ENCODE measurements at places on chromosomes 12 and 14.

DNA sequence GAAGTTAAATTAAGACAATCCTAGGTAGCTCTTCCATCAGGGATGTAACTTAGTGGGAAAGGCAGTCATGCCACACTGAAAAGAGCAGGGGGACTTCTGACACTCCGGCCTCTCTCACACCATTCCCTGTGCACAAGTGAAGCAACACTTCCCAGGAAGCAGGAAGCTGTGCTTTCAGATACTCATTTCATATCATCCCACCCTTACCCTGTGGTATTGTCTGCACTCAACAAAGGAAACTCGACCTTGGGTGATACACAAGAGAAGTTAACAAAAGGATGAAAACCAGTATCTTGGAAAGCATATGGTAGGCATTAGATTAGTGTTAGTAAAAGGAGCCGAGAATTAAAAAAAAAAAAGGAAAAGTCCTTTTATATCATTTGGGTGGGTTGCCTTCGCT is 61.3 kb upstream of the MDM1 start:
- no peak for DNase-seq

GRCh38 chr12:116415408-116416108 is 138.1 kb upstream of the MED13L start:
- no peak for DNase-seq

- DNase-seq, result no peak
Measured at GRCh38 chr14:63596998-63597658, 44.5 kb downstream of the WDR89 start.

DNA sequence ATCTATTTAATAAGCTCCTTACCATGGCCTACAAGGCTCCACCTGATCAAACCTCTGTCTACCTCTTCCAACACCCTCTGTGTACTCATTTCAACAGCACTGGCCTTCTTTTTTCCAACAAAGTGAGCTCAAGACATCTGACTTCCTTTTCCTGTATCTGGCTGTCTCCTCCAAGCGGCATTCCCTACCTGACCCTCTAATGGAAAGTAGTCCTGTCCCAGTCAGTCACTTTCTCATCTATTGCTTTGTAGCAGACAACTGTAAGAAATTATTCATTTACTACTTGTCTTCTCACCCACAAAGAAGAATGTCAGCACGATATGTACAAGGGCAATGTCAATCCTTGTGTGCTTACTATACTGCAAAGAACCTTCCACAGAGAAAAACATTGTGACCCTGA is 149.6 kb downstream of the MED13L start:
- no peak for DNase-seq

GRCh38 chr14:50607181-50607580 is 47.2 kb downstream of the ATL1 start:
- DNase-seq, result no peak

All from A549 (cell line).